Activated T-cell treated with anti-CD3 and anti-CD28 coated beads, Interleukin-2, amount 50 U/mL, for 72 hours (primary cell): ENCODE measurements at places on chromosomes 1 and 21. TPM values are rescaled to one million over a fixed set of nuclear protein-coding genes. Genes with fewer than 3 reads are reported as not detected.
A peak's percentile ranks its signal among the peaks of the same experiment; 100 is the strongest.

GRCh38 chr1:109875874-109876273, 34.8 kb upstream of the CSF1 start:
- no peak overlapping the region for H3K4me3 ChIP-seq
- DNase-seq: no peak
- H3K27me3 ChIP-seq: no peaks in the 10 kb centered on the region
- H3K4me1 ChIP-seq: peaks cover 3% of the 10 kb centered on the region

DNA sequence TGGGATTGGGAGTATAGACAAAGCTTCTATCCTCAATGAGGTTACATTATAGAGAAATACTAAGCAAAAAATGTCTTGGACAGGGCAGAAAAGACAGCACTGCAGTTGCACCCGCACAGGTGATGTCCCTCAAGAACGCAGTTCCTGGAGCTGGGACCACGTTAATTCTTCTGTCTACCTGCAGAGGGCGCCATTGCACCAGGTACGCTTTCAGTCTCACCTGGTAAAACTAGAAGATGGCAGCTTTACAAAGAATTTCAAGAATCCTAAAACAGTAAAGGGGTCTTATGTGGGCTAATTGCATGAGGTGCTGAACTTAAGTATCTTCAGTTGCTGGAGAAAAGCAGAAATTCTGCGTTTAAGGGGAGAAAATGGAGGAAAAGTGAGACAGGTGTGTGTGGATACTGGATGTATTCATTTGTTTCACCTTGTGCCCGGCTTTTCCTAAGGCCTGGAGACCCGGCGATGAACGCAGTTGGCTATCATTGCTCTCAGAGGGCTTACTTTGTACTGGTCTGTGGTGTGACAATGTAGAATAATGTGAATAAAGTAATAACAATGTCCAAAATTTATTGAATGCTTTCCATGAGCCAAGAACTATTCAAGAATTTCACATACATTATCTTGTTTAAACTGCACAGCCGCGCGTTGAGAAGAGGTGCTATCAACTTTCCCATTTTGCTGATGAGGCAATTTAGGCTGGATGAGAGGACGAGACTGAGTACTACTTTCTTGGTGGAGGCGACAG, 276.3 kb upstream of the GREM2 start:
- H3K27me3 ChIP-seq: no peaks in the 10 kb centered on the region
- H3K4me1 ChIP-seq: no peaks in the 10 kb centered on the region
- H3K27ac ChIP-seq: no peak overlapping the region
- H3K36me3 ChIP-seq: no peaks in the 10 kb centered on the region
- peak; percentile 18 for DNase-seq
- H3K4me3 ChIP-seq: no peak overlapping the region

GRCh38 chr1:10539411-10540043, 64.8 kb downstream of the PEX14 start:
- no peaks in the 10 kb centered on the region for H3K27me3 ChIP-seq
- H3K4me3 ChIP-seq: no peak overlapping the region
- no peak for DNase-seq
- peaks cover 3% of the 10 kb centered on the region for H3K36me3 ChIP-seq
- H3K4me1 ChIP-seq: peaks cover 32% of the 10 kb centered on the region
- no peak overlapping the region for H3K27ac ChIP-seq

- H3K4me3 ChIP-seq: peak within 1 kb of the TSS; percentile 94
- peak within 1 kb of the TSS; percentile 85 for H3K27ac ChIP-seq
- no peaks in the 10 kb centered on the region for H3K36me3 ChIP-seq
- peaks cover 10% of the 10 kb centered on the region for H3K4me1 ChIP-seq
- peaks cover 76% of the 10 kb centered on the region for H3K27me3 ChIP-seq
These were observed at the start of gene CAMK2N1 for GRCh38 chr1:20485527-20486456. TSS of gene CAMK2N1 (minus strand) at chr1:20486210. CDS start at chr1:20485379, 831 bp downstream.

The IL23R gene
- 8.0 TPM for total RNA-seq
